ENCODE measurements at places on chromosomes 1 and 21. TPM values are rescaled to one million over a fixed set of nuclear protein-coding genes. Genes with fewer than 3 reads are reported as not detected.

Gene LTN1
- total RNA-seq = 35.2 TPM

Gene IGSF3
- total RNA-seq = not detected

Gene RNF115
- 33.5 TPM for total RNA-seq

Gene AMY2A
- not detected for total RNA-seq

Gene TAF5L
- 14.3 TPM for total RNA-seq

Gene ADORA3
- total RNA-seq = not detected

Gene SPRR2E
- total RNA-seq = not detected

Gene KRTAP19-5
- total RNA-seq = not detected

Gene CSRP1
- 120 TPM for total RNA-seq

Gene GIPC2
- 0.74 TPM for total RNA-seq

Gene KIF26B
- total RNA-seq = 20.9 TPM

Gene CD247
- 0.16 TPM for total RNA-seq

Gene FAM110D
- not detected for total RNA-seq

Gene CFAP141
- total RNA-seq = not detected

Gene RNF186
- not detected for total RNA-seq

Gene ERG
- total RNA-seq = 9.9 TPM

Gene C1orf94
- not detected for total RNA-seq

Gene KCNJ15
- total RNA-seq = not detected

Gene S100A4
- total RNA-seq = 585 TPM

Gene TAL1
- 0.08 TPM for total RNA-seq

Gene PDC
- total RNA-seq = 0.27 TPM
